ENCODE measurements at places on chromosomes 16 and 17.

DNA sequence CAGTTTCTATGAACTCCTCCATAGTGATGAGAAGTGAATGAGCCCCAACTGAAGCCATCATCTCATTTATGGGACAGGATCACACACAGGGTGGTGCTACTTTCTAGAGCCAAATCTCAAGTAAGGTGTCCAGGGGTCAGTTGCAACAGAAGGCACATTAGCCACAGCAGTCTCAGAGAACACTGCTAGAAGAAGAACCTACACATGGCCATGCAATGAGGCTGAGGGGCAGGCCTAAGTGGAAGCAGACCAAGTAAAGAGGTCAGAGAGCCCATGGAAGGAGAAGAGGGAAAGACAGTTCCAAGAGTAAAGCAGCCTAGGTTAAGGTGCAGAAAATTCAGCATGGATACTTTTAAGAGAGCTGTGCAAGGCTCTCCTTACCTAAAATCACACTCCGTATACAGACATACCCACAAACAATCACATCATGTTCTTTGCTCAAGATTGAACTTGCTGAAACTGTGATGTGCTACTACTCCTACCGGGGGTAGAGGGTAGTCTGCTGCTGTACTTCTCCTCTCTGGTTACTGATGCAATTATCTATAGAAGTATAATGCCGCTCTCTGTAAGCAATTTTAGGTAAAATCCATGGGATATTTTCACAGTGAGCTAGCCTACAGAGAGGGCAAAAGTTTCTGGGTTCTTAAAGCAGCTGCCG lies 1.7 kb downstream of the ABCA8 start:
- no peak for DNase-seq

DNA sequence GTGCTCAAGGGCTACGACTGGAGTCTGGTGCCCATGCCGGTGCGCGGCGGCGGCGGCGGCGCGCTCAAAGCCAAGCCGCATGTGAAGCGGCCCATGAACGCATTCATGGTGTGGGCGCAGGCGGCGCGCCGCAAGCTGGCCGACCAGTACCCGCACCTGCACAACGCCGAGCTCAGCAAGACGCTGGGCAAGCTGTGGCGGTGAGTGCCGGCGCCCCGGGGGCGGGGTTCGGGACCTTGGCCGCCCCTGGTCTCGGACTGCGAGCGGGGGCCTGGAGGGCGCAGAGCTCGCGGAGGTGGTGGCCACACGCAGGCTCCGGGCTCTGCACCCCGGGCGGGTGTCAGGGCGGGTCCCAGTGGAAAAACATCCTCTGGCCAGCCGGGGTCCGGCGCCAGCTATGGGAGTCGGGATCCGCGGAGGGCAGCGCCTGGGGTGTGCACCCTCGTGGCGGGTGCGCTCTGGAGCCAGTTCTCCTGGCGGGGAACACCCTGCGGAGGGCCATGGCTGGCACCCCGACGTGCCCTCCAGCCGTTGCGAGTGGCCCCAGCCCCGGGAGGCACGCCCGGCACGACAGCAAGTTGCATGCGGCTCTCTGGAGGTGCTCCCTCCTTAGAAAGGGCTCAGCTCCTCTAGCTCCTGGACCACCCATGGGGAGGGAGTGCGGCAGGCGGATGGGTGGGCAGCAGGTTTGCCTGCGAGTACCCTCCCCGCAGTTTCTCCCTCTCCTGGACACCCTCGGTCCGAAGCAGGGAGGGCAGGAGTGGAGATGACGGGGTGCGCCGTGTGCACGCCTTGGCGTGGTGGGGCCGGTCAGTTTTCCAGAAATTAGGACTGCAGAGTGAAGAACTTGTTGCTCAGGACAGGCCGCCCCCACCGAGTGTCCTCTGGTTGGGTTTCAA lies 824 bp downstream of the SOX8 start:
- DNase-seq: no peak

- no peak for DNase-seq
Observed at GRCh38 chr16:11142261-11142630, 113.8 kb downstream of the SOCS1 start.

DNA sequence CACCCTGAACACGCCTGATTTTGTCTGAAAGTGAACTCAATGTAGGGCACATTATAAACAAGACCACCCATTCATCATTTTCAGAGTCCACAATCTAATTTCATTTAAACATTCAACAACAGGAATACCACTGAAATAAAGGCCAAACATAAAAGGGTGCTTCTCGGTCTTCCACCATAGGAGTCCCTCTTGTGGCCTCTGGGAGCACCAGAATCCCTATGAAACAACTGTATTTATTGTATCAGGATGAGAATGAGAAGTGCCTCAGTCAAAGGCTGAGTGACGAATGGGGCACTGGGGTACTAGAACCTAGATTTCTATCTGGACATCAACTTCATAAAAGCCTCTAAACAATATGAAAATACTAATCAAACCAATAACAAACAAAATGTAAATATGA lies 40.4 kb downstream of the NXPH3 start:
- DNase-seq: no peak

DNA sequence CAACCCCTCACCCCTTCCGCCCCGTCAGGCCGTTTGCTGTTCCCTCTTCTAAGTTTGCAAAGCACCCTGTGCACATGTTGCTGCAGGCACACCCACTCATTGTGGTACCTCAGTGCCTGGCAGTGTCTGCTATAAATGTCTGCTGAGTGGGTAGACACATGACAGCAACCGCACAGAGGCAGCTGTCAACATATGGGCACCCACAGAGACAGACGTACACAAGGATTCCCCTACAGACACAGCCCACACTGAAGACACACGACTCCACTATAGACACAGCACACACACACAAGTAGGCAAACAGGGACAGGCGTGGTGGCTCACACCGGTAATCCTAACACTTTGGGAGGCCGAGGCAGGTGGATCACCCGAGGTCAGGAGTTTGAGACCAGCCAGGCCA lies 17.8 kb upstream of the CRK start:
- DNase-seq: no peak

- no peak for DNase-seq
Observed at GRCh38 chr16:1305823-1306222, 3.6 kb upstream of the UBE2I start.

Measured in type B pancreatic cell (in vitro differentiated cells).